ENCODE measurements at places on chromosomes 5 and 9.
A peak's percentile ranks its signal among the peaks of the same experiment; 100 is the strongest.

DNA sequence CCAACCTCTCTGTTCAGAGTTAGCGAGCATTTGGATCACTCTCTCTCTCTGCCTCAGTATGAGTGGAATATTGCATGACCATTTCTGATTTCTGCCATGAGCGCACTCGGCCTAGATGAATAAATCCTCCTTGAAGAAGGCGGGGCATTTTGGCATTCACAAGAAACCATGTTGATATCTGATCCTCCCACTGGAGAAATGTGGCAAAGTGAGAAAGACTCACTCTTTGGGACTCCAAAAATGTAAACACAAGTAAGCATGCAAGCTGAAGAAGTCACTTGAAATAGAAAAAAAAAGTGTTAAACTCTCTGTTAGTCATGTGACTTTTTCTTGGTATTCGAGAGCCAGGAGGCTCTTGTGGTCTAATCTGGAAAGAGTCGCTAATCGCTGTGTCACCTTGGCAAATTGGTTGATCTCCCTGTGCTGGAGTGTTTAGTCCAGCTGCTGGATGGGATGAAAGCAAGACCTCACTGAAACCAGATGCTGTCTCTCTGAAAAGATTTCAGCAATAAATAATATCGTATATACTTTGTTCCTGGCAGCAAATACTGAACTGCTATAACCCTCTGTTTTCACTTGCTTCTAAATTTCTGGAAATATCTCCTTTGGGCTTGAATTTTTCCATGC, 95.5 kb downstream of the GHR start:
- ATAC-seq = no peak

DNA sequence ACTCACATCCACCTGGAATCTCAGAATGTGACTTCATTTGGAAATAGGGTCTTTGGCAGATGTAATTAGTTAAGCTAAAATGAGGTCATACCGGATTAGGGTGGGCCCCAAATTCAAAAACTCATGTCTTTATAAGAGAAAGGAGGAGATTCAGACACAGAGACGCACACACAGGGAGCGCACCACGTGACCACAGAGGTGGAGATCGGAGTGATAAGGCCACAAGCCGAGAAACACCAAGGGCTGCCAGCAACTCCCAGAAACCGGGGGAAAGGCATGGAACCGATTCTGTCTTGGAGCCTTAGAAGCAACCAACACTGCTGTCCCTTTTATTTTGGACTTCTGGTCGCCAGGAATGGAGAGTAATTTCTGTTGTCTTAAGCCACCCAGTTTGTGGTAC, 31.8 kb upstream of the LMX1B start:
- ATAC-seq = no peak

GRCh38 chr5:133334796-133335639, 277.3 kb downstream of the FSTL4 start:
- ATAC-seq = no peak

DNA sequence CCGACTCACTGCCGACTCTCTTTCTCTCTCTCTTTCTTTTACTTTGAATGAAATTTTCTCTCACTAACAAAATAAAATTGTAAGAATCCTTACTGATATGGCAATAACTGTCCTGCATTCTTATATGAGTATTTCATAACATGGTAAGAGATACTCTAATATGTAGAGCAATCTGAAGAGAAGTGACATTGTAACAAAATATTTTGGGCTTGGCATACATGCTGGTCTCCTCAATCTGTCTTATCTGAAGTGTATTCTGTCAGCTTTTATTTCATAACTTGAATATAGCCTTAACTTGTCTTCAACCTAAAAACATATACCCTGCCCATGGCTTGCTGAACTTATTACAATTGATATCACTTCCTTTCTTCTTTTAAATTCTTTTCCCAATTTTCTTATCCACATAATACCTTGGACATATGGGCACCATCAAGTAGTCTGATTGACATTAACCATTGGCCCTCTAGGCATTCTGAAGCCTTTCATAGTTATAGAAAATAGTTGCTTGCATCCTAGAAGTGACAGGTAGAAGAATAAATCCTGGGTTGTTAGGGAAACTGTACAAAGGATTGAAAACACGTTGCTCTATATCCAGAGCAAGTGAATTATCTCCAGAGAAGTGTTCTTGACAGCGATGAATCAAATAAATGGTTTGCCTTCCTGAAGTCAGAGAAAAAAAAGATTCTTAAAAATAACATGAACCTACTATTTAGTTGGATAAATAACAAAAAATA, 537.6 kb upstream of the TYRP1 start:
- no peak for ATAC-seq

DNA sequence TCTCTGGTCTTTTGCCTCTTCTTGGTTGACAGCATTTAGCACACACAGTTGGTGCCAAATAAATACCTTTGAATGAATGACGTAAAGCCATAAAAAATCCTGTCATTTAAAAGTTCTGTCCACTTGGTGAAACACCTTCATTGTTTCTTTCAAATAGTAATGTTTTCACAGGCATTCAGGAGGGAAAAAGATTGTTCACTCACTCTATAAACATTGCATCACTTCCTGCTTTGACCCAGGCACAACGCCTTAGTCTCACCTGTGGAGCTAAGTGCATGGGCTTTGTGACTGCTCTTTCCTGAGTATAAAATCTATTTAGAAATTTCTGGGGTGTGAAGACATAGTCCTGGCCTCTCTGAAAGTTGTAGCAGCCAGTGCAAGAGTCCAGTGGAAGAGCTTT, 88.9 kb upstream of the CXCL14 start:
- no peak for ATAC-seq

DNA sequence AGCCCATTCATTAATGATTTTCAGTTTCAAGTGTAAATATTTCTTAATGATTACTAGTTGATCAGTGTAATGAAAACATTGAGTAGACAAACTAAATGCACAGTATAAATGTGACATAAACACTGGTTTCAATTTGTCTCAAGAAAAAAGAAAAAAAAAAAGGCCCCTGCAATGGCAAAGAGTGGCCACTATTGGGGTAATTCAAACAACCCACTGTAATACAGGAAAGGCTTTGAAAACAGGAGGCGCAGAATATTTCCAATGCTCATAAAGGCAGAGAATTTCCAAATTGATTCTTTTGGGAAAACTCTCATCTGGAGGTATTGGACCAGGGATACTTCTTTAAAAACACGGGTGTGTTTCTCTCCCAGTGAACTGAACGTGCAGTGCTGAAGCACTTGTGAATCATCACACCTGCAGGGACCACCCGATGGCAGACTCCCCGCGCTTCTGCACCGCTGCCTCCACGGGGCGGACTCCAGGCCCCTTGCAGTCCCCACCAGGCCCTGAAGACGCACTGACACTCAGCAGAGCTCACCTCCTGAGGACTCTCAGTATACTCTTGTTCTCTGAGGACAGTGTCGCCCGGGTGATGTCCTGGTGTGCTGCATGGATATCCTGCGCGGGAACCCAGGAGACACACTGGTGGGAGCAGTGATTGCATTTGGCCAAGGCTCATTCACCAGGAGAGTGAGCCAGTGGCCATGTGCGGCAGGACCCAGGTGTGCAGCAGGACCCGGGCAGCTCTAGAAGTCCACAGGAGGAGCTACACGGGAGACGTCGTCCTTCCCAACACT, 227.6 kb upstream of the IRX4 start:
- no peak for ATAC-seq

DNA sequence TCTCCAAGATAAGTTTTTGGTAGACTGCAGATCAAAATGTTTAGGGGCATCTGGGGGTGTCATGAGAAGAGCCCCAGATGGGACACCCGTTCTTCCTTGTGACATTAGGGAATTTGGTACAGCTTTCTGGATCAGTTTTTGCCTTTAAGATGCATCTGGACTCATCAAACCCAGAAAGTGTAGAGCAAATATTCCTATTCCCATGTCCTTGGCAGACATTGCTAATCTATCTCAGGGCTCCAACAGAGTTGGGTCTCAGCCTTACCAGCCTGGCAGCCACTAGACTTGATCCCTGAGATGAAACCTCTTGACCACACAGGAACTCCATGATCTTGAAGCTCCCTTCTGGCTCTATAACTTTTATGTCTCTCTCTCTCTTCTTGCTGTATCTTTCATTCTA, 35.6 kb downstream of the ERGIC1 start:
- no peak for ATAC-seq

DNA sequence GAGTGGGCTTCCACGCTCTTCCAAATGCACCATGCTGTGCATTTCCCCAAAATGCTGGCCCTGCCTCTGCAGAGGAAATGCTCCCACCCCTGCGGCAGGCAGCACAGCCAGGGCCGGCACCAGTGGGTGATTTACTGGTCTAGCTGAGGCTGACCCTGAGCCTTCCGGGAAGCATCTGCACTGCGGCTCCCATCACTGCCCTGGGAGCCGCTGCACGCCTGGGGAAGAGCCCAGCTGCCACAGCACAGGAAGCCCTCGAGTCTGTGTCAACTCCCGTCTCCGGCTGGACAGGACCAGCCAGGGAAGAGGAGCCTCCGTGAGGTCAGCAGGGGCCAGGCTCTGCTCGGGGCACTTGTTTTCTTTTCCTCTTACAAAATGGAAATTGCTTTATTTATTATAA, 25.1 kb upstream of the EEIG1 start:
- ATAC-seq = no peak

DNA sequence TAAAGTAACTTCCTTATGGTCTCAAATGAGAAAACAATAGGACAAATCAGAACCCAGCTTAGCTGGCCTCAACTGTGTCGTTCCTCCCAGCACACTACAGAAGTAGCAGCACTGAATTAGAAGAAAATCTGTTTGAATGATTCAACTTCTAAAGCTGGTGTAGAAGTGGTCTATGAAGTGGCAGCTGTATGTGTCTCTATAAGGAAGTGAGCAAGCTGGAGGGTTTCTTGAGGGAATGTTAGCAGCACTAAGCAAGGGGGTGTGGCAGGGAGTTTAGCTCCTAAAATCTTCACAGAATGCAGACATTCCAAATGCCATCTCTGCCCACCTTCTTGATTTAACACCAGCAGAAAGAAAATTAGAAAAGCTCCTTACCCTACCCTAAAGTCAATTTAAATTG, 4.1 kb downstream of the KLF9 start:
- ATAC-seq = no peak

DNA sequence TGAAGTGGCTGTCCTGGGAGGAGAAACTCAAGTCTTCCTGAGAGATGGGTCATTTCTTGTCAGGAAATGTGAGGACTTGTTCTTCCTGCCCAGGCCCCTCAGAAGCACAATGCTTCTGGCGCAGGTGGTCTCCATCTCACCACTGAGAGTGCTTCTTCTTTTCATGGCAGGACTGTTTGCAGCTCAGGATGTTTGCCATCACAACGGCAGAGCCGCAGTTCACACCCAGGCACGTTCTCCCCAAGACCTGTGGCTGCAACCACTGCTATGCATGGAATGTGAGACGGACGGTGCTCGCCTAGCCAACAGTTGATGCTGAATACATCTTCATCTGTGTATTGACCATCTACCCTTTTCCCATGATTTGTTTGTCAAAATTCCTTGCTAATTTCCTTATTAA, 216.3 kb downstream of the GADD45G start:
- ATAC-seq = no peak

DNA sequence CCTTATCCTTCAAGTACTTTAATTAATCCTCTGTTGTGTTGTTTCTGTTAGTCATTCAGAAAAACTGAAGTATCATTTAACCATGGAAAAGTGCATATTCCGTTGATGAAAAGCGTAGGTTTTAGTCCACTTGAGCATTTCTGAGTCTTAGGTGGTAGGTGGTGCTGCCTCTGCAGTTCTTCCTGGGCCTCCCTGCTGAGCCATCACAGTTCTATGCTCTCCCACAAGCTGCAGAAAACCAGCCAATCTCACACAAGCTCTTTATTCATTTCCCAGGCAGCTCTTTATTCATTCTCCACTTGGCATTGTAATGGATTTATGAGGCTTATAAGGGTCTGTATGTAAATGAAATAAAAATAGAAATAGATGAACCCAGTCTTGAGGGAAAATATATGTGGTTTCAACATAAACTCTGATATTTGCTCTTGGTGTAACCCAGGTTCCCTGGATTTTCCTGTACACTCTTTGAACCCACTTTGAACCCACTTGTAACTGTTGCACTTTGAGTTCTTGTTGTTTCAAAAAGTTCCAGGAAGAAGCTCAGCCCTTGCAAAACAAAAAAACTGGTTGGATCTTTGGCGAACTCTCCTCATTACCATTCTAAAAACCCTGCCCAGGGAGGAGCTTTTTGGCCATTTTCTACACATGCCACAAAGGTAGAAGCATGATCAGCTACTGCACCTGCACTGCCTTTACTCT, 56.0 kb downstream of the ZNF510 start:
- no peak for ATAC-seq

GRCh38 chr5:138503487-138504270, 38.4 kb downstream of the EGR1 start:
- ATAC-seq = peak; percentile 67

DNA sequence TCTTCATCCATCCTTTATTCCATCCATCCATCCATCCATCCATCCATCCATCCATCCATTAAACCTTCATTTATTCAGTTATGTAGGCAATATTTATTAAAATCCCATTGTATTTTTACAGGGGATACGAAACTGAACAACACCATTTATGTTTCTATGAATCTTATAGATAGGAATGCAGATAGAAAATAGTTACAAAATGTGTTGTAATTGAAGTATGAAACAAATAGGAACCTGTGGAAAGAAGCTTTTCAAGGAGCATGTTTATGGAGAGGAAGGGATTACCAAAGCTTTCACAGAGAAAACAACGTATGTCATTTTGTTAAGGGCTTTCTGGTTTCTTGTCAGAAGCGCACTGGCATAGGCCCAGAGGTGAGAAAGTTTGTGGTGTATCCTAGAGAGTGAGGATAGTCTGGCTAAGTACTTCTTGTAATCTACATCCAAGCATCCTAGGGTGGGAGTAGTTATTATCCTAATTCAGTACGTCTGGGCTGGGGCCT, 184.0 kb downstream of the CNTLN start:
- ATAC-seq = no peak

- no peak for ATAC-seq
Measured at GRCh38 chr9:89538871-89539270, 41.0 kb upstream of the SEMA4D start.

- ATAC-seq = no peak
Measured at GRCh38 chr5:68961762-68962161, 132.1 kb upstream of the SLC30A5 start.
